Ovary (tissue), 10 donors: ENCODE measurements at places on chromosomes 7 and 10. TPM values are rescaled to one million over a fixed set of nuclear protein-coding genes. Genes with fewer than 3 reads are reported as not detected.

Gene NAT16
- not detected for total RNA-seq

Gene GLCCI1
- 7.9 TPM for total RNA-seq

Gene ABCF2
- 37.0 TPM for total RNA-seq

Gene FAM25C
- not detected for total RNA-seq

Gene LRCH4
- 90.6 TPM for total RNA-seq

Gene KAZALD1
- 0.61 TPM for total RNA-seq

Gene CDH23
- 19.8 TPM for total RNA-seq

Gene HOXA2
- total RNA-seq: 1.1 TPM

Gene RSU1
- 48.0 TPM for total RNA-seq

DNA sequence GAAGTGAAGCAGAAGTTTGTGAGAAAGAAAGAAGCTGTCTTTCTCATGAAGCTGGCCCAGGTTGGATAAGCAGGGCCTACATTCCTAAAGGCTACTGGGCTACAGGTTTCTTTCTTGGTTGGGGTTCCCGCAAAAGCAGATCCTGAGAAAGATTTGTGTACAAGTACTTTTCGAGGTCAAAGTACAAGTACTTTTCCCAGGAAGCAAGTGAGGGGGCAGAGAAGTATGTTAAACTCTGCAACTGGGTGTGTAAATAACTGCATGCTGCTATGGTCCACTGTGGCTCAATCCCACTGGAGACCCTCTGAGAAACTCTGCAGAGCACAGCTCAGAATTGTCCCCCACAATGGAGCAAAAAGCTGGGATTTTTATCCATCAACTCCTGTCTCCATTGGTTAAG lies 28.7 kb downstream of the LSM5 start:
- H3K4me1 ChIP-seq: no peaks in the 10 kb centered on the region
- no peak overlapping the region for H3K4me3 ChIP-seq
- DNase-seq: no peak

DNA sequence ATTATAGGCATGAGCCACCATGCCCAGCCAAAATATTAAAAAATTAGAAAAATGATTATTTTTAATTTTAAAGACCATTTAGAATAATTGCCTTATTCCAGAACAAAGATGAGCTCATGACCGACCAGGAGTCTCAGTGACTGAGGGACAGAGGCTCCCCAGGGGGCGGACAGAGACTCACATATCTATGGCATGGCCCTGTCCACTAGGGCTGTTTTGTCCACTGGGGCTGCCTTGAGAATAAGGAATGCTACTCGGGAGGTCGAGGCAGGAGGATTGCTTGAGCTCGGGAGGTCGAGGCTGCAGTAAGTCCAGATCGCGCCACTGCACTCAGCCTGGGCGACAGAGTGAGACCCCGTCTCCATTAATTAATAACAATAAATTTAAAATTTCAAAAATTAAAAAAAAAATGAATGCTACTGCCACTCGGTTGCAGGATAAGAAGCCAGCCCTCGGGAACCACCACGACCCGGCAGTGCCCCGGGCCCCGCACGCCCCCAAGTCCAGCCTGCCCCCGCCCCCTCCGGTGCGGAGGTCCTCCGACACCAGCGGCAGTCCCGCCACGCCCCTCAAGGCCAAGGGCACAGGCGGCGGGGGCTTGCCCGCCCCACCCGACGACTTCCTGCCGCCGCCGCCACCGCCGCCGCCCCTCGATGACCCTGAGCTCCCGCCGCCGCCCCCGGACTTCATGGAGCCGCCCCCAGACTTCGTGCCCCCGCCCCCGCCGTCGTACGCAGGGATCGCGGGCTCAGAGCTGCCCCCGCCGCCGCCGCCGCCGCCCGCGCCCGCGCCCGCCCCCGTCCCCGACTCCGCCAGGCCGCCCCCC lies 128.6 kb downstream of the APBB1IP start:
- peak overlapping the region; percentile 24 for H3K4me3 ChIP-seq
- no peaks in the 10 kb centered on the region for H3K36me3 ChIP-seq
- no peaks in the 10 kb centered on the region for H3K4me1 ChIP-seq
- H3K27ac ChIP-seq: no peak overlapping the region

- H3K36me3 ChIP-seq: no peaks in the 10 kb centered on the region
- no peak overlapping the region for H3K27ac ChIP-seq
- no peaks in the 10 kb centered on the region for H3K4me1 ChIP-seq
Measured at GRCh38 chr10:59064080-59064692, 112.3 kb upstream of the PHYHIPL start.

DNA sequence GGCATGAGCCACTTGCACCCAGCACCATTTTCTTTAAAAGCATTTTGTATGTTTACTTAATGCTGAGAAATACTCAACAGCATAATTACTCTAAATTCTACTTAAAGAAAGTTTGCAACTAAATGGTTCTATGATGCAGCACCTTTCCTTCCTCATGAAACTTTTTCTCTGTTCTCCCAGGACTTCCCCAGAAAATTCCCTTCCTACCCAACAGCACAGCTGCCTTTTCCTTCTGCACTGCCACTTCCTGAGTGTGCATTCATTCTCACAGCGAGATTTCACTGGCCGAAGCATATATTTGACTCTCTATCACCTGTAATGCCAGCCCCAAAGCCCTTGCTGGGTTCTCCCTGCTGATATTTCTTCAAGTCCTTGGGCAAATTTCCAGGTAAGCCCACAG lies 41.5 kb upstream of the DGKI start:
- H3K27ac ChIP-seq: no peak overlapping the region
- H3K36me3 ChIP-seq: no peaks in the 10 kb centered on the region
- no peaks in the 10 kb centered on the region for H3K4me1 ChIP-seq
- DNase-seq: no peak
- no peak overlapping the region for H3K4me3 ChIP-seq

DNA sequence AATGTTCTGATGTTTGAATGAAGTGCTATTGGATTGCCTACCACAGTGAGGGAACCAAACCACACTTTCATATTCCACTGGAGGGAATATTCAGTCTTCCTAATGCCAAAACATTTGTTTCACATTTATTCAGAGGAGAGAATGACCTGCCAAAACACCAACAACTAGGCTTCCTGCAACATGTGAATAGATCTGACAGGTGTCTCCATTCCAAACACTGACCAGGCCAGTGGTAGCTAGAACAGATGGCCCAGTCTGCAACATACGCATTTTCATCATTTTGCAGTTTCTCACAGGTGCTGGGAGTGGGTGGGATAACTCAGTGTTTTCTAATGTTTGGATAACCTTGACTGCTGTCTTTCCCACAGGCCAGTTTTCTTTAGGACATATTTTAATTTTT lies 110.0 kb downstream of the RELN start:
- no peaks in the 10 kb centered on the region for H3K36me3 ChIP-seq
- H3K4me3 ChIP-seq: no peak overlapping the region
- no peaks in the 10 kb centered on the region for H3K4me1 ChIP-seq
- no peaks in the 10 kb centered on the region for H3K27me3 ChIP-seq
- no peak for DNase-seq
- H3K27ac ChIP-seq: no peak overlapping the region

DNA sequence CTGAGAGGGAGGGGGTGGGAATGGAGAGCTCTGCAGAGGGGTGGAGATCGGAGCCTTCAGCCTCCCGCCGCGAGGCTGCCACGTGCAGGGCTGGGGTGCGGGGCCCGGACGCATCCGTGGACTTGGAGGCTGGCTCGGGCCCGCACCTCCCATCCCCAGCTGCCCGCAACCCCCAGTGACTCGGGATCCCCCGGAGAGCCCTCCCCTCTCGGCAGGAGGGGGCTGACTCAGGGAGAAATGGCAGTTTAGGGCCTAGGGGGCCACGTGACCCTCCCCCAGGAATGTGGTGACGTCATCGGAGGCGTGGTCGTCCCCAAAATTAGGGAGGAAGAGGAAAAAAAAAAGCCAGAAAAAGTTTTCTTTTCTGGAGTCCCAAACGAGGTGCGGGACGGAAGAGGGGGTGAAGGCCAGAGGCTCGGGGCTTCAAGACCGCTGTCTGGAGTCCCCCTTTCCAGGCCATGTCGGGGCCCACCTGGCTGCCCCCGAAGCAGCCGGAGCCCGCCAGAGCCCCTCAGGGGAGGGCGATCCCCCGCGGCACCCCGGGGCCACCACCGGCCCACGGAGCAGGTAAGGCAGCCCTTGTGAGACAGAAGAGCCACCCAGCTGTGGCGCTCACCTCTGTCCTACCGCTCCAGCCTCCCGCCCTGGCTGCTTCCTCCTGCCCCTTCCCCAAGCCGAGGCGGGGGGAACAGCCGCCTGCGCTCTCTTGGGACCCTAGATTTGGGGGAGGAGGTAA lies at the start of gene TRIP6:
TRIP6 (plus strand) TSS at position 348 of the 736 bp plus-strand sequence; CDS start at position 459, 111 bp downstream.
- H3K27ac ChIP-seq: peak within 1 kb of the TSS; percentile 88
- H3K4me1 ChIP-seq: peaks cover 10% of the 10 kb centered on the region
- peak within 1 kb of the TSS; percentile 99 for H3K4me3 ChIP-seq
- H3K36me3 ChIP-seq: no peaks in the 10 kb centered on the region
- no peaks in the 10 kb centered on the region for H3K27me3 ChIP-seq

GRCh38 chr10:122441961-122442360 lies 12.5 kb upstream of the ARMS2 start:
- no peak overlapping the region for H3K27ac ChIP-seq
- H3K4me1 ChIP-seq: no peaks in the 10 kb centered on the region
- no peak for DNase-seq
- no peaks in the 10 kb centered on the region for H3K27me3 ChIP-seq
- no peaks in the 10 kb centered on the region for H3K36me3 ChIP-seq

DNA sequence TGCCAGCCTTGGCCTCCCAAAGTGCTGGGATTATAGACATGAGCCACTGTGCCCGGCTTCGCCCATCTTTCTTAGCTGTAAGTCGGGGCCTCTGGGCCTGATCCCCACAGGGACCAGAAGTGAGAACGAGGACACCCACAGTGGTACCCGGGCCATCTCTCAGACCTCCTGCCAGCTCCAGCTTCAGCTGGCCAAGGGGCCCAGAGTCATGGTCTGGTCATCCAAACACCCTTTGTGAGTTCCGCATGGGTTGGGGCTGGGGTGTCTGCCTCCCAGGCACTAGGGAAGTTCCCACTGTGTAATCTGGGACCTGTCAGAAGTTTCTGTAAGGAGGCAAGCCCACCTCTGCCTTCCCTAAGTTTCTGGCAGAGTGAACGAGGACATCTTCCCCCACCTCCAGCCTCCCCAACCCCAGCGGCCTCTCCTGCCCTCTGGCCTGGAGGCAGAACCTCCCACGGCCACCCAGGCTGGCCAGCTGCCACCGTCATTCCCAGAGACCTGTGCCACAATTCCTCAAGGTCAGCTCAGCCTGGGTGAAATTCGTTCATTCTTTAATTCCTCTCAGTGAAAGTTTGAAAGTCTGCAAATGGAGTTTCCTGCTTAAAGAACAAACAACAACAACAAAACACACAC lies 19.5 kb upstream of the FOXL3 start:
- H3K27ac ChIP-seq: no peak overlapping the region
- no peaks in the 10 kb centered on the region for H3K36me3 ChIP-seq
- H3K27me3 ChIP-seq: no peaks in the 10 kb centered on the region
- H3K4me1 ChIP-seq: no peaks in the 10 kb centered on the region

DNA sequence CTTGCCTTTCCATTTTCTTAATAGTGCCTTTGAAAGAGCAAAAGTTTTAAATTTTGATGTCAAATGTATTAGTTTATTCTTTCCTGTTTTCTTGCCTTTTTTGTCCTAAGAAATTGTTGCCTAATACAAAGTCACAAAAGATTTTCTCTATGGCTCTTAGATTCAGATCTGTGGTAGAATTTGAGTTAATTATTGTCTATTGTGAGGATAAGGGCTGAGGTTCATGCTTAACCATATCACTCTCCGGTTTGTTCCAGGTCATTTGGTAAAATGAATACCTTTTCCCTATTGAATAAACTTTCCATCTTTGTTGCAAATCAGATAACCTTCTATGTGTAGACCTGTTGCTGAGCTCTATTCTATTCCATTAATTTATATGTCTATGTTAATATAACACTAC lies 96.0 kb downstream of the NOD1 start:
- DNase-seq: no peak
- H3K36me3 ChIP-seq: no peaks in the 10 kb centered on the region
- H3K4me1 ChIP-seq: no peaks in the 10 kb centered on the region
- no peak overlapping the region for H3K27ac ChIP-seq

GRCh38 chr7:6158424-6159096 lies 113.9 kb downstream of the CYTH3 start:
- H3K27ac ChIP-seq: no peak overlapping the region
- H3K4me3 ChIP-seq: no peak overlapping the region
- no peaks in the 10 kb centered on the region for H3K4me1 ChIP-seq
- H3K27me3 ChIP-seq: no peaks in the 10 kb centered on the region

GRCh38 chr10:101260764-101261481 lies 31.7 kb upstream of the LBX1 start:
- no peaks in the 10 kb centered on the region for H3K36me3 ChIP-seq
- no peak overlapping the region for H3K4me3 ChIP-seq
- no peaks in the 10 kb centered on the region for H3K4me1 ChIP-seq

GRCh38 chr10:35641676-35642034 lies 441 bp downstream of the FZD8 start:
- H3K27me3 ChIP-seq: no peaks in the 10 kb centered on the region
- peak overlapping the region; percentile 57 for H3K4me3 ChIP-seq
- peaks cover 9% of the 10 kb centered on the region for H3K4me1 ChIP-seq
- H3K27ac ChIP-seq: peak overlapping the region; percentile 45

DNA sequence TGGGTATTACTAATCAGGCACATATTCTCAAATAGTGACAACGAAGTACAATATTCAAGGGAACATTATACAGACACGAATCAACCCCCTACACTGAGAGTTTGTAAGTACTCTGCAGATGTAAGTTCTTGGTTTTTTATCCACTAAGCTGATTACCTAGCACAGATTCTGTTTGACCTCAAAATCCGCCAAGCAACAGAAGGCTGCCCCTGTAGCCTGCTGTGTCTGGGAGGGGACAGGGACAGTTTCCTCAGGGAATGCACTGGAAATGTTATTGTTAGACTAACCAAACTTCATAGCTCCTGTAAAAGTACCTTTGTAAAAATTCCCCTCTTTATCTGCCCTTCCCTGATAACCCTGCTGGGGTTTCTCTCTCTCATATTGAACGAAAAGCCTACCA lies 45.2 kb upstream of the ZRANB1 start:
- no peak overlapping the region for H3K27ac ChIP-seq
- H3K4me3 ChIP-seq: no peak overlapping the region
- no peaks in the 10 kb centered on the region for H3K36me3 ChIP-seq
- no peaks in the 10 kb centered on the region for H3K4me1 ChIP-seq
- H3K27me3 ChIP-seq: no peaks in the 10 kb centered on the region
- DNase-seq: no peak

- no peak overlapping the region for H3K27ac ChIP-seq
- H3K4me3 ChIP-seq: no peak overlapping the region
- peaks cover 6% of the 10 kb centered on the region for H3K4me1 ChIP-seq
Measured at GRCh38 chr7:30865821-30866220, 45.8 kb upstream of the AQP1 start.

GRCh38 chr7:57641521-57642067 lies 191.6 kb downstream of the ZNF716 start:
- H3K4me3 ChIP-seq: no peak overlapping the region
- H3K36me3 ChIP-seq: no peaks in the 10 kb centered on the region
- H3K27me3 ChIP-seq: no peaks in the 10 kb centered on the region
- H3K4me1 ChIP-seq: no peaks in the 10 kb centered on the region
